ENCODE measurements at places on chromosomes 13 and 19.
A peak's percentile ranks its signal among the peaks of the same experiment; 100 is the strongest.

DNA sequence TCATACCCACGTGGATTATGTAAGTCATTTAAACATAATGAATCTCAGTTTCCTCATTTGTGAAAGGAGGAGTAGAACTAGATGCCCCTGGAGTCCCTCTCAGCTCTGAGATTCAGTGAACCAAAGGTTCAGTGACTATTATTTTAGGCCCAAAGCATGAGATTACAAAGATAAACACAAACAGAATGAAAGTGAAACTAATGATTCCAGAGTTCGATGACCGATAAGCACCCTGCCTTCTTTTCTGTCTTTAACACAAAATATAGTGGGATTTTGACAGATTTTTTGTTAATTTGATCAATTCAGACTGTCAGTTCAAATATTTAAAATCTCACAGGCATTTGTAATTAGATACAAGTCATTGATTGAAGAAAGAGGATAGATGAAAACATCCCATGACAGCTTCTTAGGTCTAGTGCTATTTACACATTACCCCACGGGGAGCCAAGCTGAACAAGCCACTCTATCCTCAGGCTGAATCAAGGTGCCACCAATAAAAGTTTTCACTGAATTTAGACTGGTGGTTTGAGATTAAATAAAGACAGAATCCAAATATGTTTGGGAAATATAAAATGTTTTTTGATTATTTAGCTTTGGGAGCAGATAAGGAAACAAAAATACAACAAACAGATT lies 64.6 kb upstream of the RAP2A start:
- DNase-seq, result no peak

DNA sequence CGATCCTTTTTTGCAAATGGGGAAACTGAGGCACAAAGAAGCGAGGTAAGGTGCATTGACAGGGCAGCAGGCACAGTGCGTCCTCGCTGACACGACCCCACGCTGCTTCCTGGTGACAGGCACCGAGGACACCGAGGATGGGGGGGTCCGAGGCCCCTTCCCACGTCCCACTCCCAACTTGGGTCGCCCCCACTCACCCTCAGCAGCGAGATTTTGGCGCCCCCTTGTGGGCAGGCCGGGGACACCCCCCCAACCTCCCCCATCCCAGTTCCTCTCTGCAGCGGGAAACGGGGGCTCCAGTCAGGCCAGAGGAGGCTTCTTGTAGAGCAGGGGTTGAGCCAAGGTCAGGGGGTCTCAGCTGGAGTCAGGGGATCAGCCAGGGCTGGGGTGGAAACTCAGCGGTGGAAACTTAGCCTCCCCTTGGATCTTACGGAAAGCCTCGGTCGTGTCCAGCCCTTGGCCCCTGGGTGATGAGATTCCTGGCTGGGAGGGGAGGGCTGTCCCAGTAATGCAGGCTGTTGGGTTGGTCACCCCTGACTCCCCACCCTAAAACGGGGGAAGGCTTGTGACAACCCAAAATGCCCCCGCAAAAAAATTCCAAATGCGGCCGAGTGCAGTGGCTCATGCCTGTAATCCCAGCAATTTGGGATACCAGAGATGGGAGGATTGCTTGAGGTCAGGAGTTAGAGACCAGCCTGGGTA lies 8.2 kb downstream of the SMIM24 start:
- DNase-seq, result no peak

- DNase-seq, result no peak
Observed at GRCh38 chr13:20840568-20840967, 62.0 kb downstream of the XPO4 start.

GRCh38 chr13:111898956-111899713 lies 167.8 kb upstream of the SOX1 start:
- DNase-seq, result no peak

- DNase-seq, result no peak
Observed at GRCh38 chr13:78759704-78760103, 100.7 kb upstream of the OBI1 start.

DNA sequence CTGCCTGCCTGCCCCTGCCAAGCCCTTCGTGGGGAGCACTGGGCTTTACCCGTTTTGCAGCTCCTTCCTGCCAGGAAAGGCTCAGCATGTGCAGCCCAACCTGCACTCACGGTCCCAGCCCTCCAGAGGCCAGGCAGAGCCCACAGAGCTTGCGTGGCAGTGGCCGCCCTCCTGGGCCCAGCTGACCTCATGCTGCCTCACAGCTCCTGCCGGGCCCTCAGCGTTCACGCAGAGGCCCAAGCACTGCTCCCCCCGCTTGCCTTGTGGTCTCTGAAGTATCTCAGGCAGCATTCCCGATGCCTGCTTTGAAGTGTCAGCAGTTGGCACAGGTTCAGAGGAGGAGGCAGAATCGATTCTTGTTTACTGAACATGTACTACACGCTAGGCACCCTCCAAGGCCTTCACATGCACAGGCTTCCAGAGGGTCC lies 32.5 kb downstream of the CAPN12 start:
- DNase-seq, result peak; percentile 90

GRCh38 chr19:50844296-50844935 lies 10.3 kb upstream of the KLK3 start:
- DNase-seq, result no peak

DNA sequence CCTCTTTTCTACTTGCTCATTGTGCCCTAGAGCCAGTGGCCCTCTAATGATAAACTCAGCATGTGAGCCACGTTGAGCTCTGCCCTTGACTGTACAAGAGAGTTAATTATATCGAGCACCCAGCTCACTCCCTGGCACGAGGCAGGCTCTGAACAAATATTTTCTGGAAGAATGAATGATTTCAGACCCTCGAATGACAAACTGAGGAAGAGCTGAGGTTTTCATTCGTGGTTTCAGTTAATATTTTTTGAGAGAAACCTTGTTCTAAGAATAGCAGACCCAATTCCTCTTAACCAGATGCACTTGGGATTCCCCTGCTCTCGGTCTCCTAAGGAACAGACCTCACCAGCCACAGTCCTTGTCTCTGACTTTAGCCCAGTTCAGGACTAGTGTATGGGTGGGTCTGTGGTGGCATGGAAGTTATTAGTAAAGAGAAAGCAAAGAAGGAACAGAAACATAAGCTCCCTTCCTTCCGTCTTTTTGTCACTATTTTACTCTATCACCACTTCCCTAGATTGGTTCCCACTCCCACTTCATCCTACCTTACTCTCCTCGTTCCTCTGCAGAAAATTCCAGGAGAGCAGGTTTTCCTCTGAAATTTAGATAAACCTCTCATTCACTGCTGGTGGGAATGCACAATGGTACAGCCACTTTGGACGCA lies 22.1 kb upstream of the WDFY2 start:
- DNase-seq, result no peak

DNA sequence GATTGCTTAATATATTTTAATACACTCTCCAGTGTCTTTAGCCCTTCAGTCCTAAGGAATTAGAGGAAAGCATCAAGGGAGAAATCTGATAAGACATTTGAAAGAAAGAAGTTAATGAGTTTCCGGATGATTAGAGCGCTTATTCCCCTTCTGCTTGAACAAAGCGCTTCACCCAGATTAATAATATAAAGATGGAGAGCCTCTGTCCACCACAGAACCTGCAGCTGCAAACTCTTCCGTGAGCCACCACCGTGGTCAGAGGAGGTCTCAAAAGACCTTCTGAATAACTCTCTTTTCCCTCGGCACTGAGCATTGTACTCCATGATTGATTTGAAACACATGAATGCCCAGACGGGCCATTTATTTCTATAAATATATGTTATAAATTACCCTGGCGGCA lies 14.2 kb upstream of the TUBGCP3 start:
- no peak for DNase-seq

DNA sequence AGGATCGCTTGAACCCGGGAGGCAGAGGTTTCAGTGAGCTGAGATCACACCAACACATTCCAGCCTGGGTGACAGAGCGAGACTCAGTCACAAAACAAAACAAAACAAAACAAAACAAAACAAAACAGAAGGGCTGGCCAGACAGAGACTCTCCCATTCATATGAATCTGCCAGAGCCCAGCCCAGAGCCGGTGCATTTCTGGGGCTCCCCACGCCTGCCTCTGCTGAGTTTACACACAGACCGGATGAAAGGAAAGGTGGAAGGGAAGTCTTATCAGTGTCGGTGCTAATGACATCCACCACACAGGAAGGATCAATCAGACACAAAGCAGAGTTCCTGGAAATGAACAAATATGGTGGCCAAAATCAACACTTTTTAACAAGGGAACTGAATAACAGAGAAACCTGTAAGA lies 6.8 kb downstream of the TRAPPC6A start:
- DNase-seq, result no peak

DNA sequence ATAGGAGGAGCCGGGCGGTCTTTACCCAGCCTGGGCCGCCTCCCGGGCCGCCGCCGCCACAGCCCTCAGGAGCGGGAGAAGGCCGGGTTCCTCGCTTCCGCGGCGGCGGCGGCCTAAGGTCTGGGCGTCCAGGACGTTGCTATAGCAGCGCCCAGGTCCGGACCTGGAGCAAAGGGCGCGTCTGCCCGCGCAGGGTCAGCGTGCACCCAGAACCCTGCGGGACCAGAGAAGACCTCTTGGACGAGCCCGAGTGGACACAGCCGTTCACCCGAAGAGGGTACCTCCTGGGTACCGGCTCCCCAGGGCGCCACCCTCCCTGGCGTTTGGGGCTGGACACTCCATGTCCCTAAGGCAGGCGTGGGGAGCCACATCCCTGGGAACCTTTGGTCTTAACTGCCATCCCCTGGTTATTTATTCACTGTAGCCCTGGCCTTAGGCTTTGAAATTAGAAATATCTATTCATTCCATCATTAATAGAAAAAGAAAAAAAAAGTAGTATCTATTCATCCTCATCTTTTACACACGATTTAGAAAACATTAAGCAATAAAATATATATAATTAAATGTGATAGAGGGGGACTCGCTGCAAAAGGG lies 2.4 kb downstream of the DZIP1 start:
- no peak for DNase-seq

DNA sequence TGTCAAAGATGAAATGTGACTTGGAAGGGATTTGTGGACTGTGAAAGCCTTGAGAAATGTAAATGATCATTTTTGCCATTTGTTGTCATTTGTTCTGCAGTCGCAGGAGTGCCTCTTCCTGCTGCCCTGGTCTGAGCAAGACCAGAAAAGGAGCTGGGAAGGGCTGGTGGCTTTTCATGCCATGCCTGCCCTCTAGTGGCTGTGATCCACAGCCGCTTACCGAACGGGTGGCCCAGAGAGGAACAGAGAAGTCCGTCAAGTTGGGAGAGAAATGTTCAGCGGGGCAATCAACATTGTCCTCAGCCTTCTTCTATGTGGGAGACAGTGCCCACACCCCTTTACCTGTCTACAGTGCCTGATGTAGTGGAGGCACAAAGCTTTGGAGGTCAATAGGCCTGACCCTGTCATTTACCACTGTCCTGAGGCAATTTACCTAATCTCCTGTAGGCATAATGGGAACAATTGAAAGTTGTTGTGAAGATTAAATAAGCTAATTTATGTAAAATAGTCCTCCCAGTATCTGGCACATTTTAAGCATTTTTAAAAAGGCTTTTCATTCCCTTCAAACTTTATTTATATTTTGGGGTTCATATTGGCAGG lies 224.5 kb downstream of the B3GLCT start:
- peak; percentile 68 for DNase-seq

- no peak for DNase-seq
Observed at GRCh38 chr13:42356184-42356575, 84.2 kb downstream of the AKAP11 start.

- DNase-seq, result no peak
Observed at GRCh38 chr13:25432691-25433090, 60.9 kb downstream of the ATP8A2 start.

GRCh38 chr19:50639121-50640112 lies at the start of gene SYT3:
SYT3 (minus strand) TSS chr19:50639881; CDS start chr19:50637411, 2,470 bp downstream.
- no peak for DNase-seq

GRCh38 chr19:37872383-37872782 lies 34.0 kb downstream of the WDR87 start:
- no peak for DNase-seq
